ENCODE measurements at places on chromosomes 6 and 20.
A peak's percentile ranks its signal among the peaks of the same experiment; 100 is the strongest.

DNA sequence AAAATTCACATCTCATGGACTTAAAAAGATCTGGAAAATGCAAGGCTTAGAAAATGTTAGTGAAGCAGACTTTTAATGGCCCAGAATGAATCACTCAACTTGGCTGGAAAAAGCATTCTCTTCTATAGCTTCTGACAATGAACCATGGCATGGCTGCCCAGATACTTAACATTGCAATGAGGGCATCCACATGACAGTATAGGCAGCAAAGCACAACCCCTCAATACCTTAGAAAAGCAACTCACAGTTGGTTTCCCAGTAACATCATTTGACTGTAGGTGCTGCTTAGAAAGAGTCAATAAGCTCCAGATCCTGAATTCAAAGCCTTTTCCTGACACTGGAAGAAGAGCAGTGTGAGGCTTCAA, 155.8 kb downstream of the EYA4 start:
- no peak for DNase-seq

DNA sequence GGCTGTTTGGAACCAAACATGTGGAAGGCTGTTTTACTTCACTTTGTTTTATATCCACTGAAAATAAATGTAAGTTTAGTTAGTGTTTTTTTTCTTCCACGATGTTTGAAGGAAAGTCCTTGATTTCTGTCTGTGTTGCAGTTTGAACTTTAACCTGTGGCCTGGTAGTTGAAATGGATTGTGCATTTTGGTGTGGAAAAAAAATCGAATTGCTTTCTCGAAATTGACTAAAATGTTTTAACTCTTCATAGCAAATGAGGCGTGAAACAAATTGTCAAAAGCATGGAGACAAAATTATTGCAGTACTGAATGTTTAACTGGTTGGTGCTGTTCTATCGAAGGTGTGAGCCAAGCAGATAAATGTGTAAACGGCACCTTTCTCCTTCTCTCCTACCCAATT, 24.5 kb downstream of the ARID1B start:
- DNase-seq: no peak

DNA sequence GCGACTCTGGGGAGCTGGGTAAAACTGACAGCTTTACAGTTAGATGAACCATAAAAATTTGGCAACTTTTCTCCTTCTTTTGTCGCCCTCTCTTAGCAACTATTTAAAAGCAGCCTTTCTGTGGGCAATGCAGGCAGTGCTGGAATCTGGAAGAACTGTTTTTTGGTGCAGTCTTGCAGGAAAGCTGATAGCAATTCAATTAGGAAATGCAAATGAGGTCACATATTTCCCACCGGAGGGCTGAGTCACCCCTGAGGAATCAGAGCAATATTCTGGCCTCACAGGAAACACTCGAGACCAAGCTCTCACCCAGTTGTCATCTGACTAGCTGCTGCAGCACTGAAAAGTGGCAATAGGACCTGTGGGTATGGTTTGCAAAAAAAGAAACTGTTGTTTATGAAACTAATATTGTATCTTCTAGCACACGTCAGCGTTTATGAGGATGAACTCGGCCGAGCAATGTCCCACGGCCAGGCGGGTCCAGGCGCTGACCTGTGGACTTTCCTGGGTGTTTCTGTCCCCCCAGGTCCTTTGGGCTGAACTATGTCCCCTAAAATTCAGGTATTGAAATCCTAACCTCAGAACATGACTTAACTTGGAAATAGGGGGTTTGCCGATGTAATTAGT, 312.3 kb downstream of the TAF4 start:
- no peak for DNase-seq

GRCh38 chr20:43955062-43955749, 40.6 kb downstream of the TOX2 start:
- DNase-seq: no peak

GRCh38 chr6:157823528-157824370, 703 bp downstream of the SNX9 start:
- DNase-seq: peak; percentile 28

DNA sequence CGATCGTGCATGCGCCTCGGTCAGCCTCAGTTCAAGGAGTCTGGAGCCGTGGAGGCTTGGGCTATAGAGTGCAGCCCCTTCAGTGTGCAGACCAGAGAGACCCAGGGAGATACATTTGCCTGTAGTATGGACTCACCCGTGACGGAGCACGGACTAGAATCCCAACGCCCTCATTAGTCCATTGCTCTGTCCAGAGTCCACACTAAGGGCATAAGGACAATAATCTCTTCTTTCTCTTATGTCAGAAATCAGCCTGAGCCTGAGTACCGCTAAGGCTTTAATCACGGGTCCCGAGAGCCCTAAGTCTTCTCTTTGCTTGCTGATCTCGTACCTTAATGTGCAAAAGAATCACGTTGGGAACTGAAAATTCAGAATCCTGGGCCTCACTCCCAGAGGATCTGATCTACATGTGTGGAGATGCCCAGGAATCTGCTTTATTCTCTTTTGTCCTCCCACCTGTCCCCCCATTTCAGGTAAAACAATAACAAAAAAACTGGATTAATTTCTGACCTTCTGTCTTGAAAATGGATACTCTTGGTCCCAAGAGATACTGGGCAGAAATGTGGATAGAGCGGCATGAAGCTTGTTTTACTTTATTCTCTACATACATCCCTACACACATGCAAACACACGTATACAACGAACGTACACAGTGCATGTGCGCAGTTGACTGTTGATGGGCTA, 671 bp downstream of the BPHL start:
- DNase-seq: no peak
